ENCODE measurements at places on chromosomes 4 and X.

DNA sequence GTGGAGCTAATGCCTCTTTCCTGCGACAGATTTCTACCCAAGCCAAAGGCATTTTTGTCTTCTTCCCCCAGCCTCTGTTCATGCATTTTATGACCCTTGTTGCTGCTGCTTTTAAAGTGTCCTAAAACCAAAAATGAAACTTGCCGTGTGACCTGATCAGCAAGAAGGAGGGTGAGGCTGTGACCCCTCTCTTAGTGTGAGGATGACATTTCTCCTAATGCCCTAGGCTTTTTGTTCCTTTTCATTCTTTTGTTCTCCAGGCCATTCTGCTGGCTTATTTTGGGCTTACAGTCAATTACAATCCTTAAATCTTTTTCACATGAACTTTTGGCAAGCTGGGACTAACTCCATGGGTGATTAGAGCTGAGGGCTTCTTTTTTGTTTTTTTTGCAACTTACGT is 34.4 kb downstream of the PTTG2 start:
- no peak for DNase-seq

- DNase-seq = no peak
Measured at GRCh38 chr4:7172508-7172907, 19.8 kb upstream of the SORCS2 start.

GRCh38 chr4:89305028-89305427 is 2.6 kb downstream of the GPRIN3 start:
- no peak for DNase-seq

GRCh38 chr4:145281951-145282350 is 101.6 kb upstream of the OTUD4 start:
- DNase-seq = no peak

- no peak for DNase-seq
Measured at GRCh38 chr4:4411906-4412305, 25.0 kb downstream of the NSG1 start.

DNA sequence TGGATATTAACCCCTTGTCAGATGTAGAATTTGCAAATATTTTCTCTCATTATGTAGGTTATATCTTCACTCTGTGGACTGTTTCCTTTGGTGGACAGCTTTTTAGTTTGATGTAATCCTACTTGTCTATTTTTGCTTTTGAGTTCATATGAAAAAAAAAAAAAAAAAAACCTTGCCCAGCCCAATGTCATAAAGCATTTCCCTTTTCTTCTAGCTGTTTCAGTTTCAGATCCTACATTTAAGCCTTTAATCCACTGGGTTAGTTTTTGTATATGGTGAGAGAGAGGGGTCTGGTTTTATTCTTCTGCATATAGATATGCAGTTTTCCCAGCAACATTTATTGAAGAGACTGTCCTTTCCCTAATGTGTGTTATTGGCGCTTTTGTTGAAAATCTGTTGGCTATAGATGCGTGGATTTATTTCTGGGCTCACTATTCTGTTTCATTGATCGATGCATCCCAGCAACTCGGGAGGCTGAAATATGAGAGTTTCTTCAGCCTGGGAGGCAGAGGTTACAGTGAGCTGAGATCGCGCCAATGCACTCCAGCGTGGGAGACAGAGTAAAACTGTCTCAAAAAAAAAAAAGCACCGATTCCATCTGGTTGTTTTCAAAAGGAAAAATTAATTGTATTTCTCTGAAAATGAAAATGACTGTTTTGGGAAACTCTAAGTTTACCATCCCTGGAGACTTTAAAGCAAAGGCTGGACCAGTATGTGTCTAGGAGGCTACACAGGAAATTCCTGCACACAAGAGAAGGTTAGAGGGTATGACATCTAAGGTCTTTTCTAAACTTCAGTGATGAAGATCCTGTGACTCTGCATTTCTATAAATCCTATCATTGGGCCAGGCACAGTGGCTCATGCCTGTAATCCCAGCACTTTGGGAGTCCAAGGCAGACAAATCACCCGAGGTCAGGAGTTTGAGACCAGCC is 35.6 kb downstream of the STEEP1 start:
- no peak for DNase-seq

GRCh38 chrX:132367984-132368383 is 120.9 kb downstream of the MBNL3 start:
- no peak for DNase-seq

GRCh38 chr4:123200051-123200940 is 196.3 kb upstream of the SPRY1 start:
- no peak for DNase-seq

DNA sequence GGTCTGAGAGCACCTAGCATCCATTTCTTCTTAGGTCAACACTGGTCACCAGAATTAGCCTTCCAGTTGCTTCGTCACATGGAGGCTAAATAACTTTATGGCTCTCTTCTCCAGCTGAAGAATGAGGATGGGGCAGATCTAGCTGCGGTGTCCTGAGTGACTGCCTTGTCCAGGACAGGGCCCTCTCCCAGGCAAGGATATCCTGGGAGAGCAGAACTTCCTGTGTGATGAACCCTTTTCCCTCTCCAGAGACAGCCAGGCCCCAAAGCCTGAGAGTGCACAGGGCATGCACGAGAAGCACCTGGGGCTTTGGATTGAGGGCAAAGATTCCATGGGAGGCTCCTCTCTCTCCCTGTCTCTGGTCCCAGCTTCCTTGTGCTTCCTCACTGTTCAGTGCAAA is 108.2 kb upstream of the MAMLD1 start:
- DNase-seq = no peak

GRCh38 chr4:40482985-40483647 is 146.5 kb downstream of the RBM47 start:
- DNase-seq = no peak

DNA sequence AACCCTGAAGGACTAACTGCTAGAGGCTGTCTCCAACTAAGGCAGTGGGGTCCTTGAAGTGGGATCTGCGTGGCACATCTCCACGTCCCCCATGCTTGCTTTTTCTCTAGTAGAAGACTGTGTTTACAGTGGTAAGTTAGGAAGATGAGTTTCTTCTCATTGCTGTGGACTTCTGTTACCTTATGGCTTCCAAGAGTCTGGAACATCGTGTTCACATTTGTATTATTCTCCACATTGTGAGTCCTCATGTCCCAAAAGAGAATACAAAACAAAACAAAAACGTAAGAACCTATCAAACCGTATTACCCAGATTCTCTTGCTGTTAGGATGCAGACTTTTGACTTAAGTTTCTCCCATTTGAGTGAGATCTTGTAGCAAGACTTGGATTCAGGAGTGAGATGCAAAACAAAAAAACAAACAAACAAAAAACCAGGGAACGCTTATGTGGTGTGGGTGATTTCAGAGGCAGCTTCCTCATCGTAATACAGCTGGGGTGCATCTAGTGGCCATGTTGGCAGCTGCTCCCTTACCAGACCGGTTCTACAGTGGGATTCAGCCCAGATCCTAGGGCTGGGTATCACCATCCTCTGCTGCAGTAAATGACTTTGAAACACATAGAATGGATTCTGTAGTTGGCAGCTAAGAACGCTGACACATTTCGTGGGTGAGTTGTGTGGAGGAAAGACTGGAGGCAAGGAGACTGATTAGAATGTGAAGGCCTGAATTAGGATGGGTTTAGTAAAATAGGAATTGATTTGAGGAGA is 41.3 kb downstream of the TMEM131L start:
- no peak for DNase-seq

DNA sequence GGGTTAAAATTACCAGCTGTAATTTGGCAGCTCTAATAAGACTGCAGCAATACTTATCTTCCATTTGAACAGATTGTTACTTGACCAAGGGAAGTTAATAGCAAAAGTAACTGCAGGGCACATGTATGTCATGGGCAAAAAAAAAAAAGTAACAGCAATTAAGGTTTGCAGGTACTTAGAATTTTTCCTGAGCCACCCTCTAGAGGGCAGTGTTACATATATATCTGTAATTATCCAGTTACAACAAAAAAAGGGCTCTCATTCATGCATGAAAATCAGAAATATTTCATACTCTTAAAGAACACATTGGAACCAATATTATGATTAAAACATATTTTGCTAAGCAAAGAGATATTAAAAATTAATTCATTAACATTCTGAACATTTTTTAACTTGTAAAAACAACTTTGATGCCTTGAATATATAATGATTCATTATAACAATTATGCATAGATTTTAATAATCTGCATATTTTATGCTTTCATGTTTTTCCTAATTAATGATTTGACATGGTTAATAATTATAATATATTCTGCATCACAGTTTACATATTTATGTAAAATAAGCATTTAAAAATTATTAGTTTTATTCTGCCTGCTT is 25.1 kb downstream of the XIAP start:
- DNase-seq = peak; percentile 68

GRCh38 chr4:118734491-118735205 is 49.5 kb downstream of the METTL14 start:
- DNase-seq = no peak

GRCh38 chr4:89273741-89274141 is 33.9 kb downstream of the GPRIN3 start:
- DNase-seq = no peak

DNA sequence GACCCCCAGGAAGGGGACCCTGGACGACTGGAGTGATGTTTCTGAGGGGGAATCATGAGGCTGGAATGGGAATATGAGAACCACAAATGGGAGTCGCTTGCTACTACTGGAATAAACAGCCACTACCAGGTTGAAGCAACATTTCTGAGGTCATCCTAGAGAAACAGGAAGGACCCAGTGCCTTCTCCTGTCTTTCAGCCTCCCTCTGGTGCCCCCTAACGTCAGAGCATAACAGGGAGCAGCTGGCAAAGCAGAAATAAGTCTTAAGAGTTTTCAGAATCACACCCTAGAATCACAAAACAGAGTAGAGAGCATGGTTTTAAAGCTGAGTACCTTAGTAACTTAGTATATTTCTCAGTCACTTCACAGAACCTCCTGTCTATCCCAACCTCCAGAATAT is 347.8 kb upstream of the PITX2 start:
- DNase-seq = peak; percentile 33

GRCh38 chrX:107714206-107714891 is 61.2 kb downstream of the TSC22D3 start:
- no peak for DNase-seq

GRCh38 chr4:57110640-57111511 is 691 bp upstream of the IGFBP7 start:
- peak; percentile 44 for DNase-seq

DNA sequence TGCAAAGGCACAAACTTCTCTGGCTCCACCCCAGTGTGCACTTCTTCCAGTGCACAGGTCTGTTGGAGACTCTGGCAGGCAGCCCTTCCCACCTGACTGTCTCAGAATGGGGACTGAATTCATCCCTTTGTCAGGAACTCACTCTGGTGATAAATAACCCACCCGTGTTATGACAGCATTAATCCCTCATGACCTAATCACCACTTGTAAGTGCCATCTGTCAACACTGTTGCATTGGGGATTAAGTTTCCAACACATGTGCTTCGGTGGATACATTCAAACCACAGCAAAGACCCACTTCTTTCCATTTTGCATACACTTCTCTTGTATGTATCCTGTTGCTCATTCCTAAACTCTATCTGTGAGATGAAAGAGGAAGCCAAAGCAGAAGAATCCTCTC is 1002.9 kb upstream of the IGFBP7 start:
- DNase-seq = no peak

GRCh38 chrX:23062359-23062758 is 62.6 kb downstream of the DDX53 start:
- DNase-seq = no peak

GRCh38 chr4:6694177-6694901 is 661 bp downstream of the S100P start:
- no peak for DNase-seq
